CD14-positive monocyte (primary cell): ENCODE measurements at places on chromosomes 6 and 20. TPM values are rescaled to one million over a fixed set of nuclear protein-coding genes. Genes with fewer than 3 reads are reported as not detected.

DNA sequence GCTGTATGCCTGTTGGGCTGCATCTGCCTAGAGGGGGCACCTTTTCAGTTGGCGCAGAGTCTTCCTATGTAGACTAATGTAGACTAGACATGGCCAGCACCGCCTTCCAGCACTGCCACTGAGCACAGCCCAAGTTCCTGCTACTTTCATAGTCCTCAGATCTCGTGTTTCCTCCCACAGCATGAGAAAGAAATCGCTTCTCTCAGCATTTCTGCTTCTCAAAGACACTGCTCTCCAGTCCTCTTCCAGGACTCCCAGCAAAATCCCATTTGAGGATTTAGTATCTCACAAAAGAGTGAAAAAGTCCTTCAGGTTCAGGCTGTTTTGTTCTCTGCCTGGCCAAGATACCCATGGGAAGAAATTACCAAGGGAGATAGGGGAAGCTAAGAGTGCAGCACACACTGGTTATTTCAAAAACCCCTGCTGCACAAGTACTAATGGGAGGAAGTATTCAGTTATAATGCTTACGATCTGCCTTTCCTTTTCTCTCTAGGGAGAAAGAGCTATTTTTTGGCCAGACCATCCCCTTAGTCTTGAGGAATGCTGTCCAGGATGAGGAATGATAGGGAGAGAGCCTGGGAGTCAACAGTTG, 35.7 kb downstream of the OGFRL1 start:
- no peaks in the 10 kb centered on the region for H3K27me3 ChIP-seq
- DNase-seq: no peak

DNA sequence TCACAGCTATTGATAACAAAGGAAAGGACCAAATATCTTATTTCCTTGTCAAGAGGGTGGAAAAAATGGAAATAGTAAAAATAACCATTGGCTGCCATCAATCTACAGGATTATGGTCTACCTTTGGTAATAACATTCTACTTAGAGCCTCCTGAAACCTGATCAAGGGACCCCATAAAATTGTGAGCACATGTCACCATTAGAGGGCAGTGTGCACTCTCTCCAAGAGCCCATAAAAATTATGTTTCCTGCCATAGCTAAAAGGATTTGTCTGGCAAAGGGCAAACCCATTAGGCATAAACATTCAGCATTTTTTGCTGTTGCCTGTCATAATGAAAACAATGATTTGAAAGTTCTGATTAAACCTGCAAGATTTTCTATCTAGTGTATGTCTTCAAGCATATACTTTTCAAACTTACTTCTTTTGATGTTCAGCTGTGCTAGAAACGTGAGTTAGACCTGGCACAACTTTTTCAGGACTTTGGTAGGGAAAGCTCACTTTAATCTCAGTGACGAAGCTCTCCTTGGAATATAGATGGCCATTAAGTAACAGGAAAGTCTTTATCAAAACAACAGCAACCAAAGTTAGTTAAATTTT, 120.7 kb upstream of the ZFP64 start:
- H3K36me3 ChIP-seq: no peaks in the 10 kb centered on the region
- peak; percentile 35 for DNase-seq
- H3K27me3 ChIP-seq: no peaks in the 10 kb centered on the region
- H3K27ac ChIP-seq: no peak overlapping the region
- peaks cover 2% of the 10 kb centered on the region for H3K4me1 ChIP-seq

- H3K27ac ChIP-seq: no peak overlapping the region
- no peak overlapping the region for H3K4me3 ChIP-seq
- peaks cover 7% of the 10 kb centered on the region for H3K4me1 ChIP-seq
- H3K27me3 ChIP-seq: no peaks in the 10 kb centered on the region
Measured at GRCh38 chr6:32922083-32922482, 18.7 kb downstream of the HLA-DMB start.

MANEA gene
- polyA plus RNA-seq: 8.1 TPM

SPDEF gene
- polyA plus RNA-seq: 0.05 TPM in 1 of 2 replicates, not detected in the other

- no peaks in the 10 kb centered on the region for H3K4me1 ChIP-seq
- no peak overlapping the region for H3K4me3 ChIP-seq
- no peaks in the 10 kb centered on the region for H3K27me3 ChIP-seq
- no peaks in the 10 kb centered on the region for H3K36me3 ChIP-seq
- no peak for DNase-seq
Measured at GRCh38 chr6:24148154-24148570, 22.1 kb downstream of the NRSN1 start.

- H3K27ac ChIP-seq: no peak overlapping the region
- no peaks in the 10 kb centered on the region for H3K36me3 ChIP-seq
- H3K4me1 ChIP-seq: no peaks in the 10 kb centered on the region
- no peaks in the 10 kb centered on the region for H3K27me3 ChIP-seq
- H3K4me3 ChIP-seq: no peak overlapping the region
Measured at GRCh38 chr6:56911847-56912246, 43.1 kb upstream of the BEND6 start.

DNA sequence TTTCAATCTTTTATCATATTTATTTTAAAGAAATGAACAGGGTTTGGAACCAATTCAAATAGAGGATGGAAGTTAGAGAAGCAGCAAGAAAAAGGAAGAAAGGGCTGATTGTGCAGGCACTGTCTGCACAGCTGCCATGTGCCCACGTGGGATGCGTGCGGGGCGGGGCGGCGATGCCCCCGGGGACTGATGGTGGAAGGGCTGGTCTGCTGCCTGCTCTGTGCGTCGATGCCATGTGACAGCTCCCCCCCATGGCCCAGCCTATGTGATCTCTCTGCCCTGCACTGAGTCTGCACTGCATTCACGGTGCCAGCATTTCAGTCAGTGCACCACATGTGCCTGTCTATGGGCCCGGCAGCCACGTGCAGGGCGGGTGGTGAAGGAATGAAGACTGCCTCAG, 96.4 kb downstream of the IRF4 start:
- no peaks in the 10 kb centered on the region for H3K4me1 ChIP-seq
- H3K4me3 ChIP-seq: no peak overlapping the region
- no peak for DNase-seq
- no peak overlapping the region for H3K27ac ChIP-seq
- H3K27me3 ChIP-seq: no peaks in the 10 kb centered on the region

DNA sequence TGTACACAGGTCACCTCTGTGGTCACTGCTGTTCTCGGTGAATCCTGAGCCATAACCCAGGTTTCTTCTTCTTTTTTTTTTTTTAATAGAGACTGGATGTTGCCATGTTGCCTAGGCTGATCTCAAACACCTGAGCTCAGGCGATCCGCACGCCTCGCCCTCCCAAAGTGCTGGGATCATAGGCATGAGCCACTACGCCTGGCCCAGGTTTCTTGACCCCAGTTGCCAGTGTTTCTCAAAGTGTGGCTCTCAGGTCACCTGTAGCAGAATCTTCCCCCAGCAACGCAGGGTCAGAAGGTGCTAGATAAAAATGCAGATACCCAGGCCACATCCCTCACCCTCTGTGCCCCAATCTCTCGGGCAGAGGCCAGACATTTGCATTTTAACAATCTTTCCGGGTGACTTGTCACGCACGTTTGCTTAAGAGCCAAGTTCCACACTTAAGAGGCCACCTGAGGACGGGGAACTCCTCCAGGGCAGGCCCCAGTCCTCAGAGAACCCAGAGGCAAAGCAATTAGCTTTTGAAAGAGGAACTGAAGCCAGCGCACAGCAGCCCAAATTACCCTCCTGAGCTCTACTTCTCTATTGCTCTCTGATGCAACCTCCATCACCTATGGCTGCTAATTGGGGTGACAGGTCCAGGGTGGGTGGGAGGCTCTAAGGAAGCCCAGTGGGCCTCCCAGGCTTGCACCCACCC, 81.8 kb downstream of the NFATC2 start:
- no peak overlapping the region for H3K4me3 ChIP-seq
- DNase-seq: peak; percentile 48
- peaks cover 23% of the 10 kb centered on the region for H3K4me1 ChIP-seq

NCOA5 gene
- 4.5 TPM for polyA plus RNA-seq

- H3K4me1 ChIP-seq: no peaks in the 10 kb centered on the region
- H3K27me3 ChIP-seq: no peaks in the 10 kb centered on the region
- no peak overlapping the region for H3K27ac ChIP-seq
- no peak overlapping the region for H3K4me3 ChIP-seq
- DNase-seq: no peak
Measured at GRCh38 chr6:168826726-168827585, 386.0 kb downstream of the SMOC2 start.

DNA sequence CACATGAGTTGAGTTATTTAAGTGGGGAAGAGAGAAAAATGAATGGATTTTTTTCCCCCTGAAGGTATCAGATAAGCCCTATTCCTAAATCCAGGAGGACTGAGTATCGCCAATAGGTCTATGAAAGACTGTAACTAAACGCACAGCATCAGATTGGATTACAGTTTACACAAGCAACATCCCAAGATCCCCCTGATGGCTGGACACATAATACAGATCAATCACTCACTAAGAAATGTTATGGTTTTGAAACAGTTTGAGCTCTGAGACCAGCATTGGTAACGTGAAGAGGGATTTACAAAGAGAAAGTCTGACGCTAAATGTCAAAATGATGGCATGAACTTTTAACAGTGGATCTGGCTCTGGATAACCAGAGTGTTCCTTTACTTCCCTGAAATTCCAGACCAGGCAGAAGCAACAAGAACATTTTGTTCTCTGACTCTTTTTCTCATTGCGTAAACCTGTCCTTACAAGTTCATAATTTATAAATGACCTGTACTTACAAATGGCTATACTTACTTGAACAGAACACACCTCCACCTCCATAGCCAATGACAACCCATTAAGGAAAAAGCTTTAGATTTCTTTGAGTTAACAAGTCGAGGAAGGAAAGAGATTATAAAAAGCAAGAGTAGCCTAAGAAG, 131.8 kb upstream of the BEND3 start:
- H3K27ac ChIP-seq: no peak overlapping the region
- H3K4me3 ChIP-seq: no peak overlapping the region
- no peaks in the 10 kb centered on the region for H3K36me3 ChIP-seq
- no peak for DNase-seq
- no peaks in the 10 kb centered on the region for H3K27me3 ChIP-seq

DNA sequence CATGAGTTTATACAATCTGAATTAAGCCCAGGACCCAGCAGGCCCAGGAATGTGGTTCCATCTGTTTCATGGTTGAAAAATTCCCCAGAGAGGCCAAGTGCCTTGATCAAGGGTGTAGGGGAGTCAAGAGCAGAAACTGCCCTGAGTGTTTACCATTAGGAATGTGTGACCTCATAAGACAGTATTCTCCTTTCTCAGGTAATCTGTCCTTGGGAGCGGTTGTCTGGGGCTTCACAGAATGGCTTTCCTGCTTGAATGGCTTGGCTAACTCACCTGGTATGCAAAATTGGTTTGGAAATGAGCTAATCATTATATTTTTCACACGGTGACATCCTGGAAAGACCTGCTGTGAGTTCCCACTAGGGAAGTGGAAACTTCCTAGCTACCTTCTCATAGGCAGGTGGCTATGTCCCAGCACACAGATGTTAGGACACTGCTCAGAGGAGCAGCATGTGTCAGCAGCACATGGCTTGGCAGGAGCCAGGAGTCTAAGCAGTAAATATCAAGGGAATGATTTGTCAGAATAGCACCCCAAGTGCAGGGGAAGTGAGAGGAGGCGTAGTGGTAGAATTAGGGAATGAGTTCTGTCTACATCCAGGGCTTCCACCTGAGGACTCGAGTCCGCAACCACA, 17.7 kb downstream of the CLIC5 start:
- no peak overlapping the region for H3K4me3 ChIP-seq
- no peaks in the 10 kb centered on the region for H3K27me3 ChIP-seq
- H3K27ac ChIP-seq: no peak overlapping the region
- no peaks in the 10 kb centered on the region for H3K4me1 ChIP-seq

GRCh38 chr6:100105138-100105537, 111.1 kb upstream of the MCHR2 start:
- no peak overlapping the region for H3K27ac ChIP-seq
- DNase-seq: no peak
- no peaks in the 10 kb centered on the region for H3K36me3 ChIP-seq
- no peaks in the 10 kb centered on the region for H3K27me3 ChIP-seq

LY6G5B gene
- not detected for polyA plus RNA-seq

TCF21 gene
- polyA plus RNA-seq: not detected

GRCh38 chr20:56760610-56761009, 131.5 kb downstream of the TFAP2C start:
- no peaks in the 10 kb centered on the region for H3K27me3 ChIP-seq
- no peak for DNase-seq
- H3K4me3 ChIP-seq: no peak overlapping the region
- no peaks in the 10 kb centered on the region for H3K4me1 ChIP-seq

DNA sequence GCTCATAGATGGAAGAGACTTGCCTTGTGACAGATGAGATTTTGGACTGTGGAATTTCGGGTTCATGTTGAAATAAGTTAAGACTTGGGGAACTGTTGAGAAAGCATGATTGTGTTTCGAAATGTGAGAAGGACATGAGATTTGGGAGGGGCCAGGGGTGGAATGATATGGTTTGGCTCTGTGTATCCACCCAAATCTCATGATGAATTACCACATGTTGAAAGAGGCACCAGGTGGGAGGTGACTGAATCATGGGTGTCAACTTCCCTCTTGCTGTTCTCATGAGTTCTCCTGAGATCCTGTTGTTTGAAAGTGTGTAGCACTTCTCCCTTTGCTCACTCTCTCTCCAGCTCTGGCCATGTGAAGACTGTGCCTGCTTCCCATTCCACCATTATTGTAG, 17.9 kb downstream of the AHI1 start:
- DNase-seq: no peak
- no peaks in the 10 kb centered on the region for H3K27me3 ChIP-seq

GRCh38 chr6:158923805-158924498, 76.0 kb downstream of the RSPH3 start:
- H3K4me1 ChIP-seq: no peaks in the 10 kb centered on the region
- no peak overlapping the region for H3K27ac ChIP-seq
- no peaks in the 10 kb centered on the region for H3K27me3 ChIP-seq
- H3K4me3 ChIP-seq: no peak overlapping the region

DNA sequence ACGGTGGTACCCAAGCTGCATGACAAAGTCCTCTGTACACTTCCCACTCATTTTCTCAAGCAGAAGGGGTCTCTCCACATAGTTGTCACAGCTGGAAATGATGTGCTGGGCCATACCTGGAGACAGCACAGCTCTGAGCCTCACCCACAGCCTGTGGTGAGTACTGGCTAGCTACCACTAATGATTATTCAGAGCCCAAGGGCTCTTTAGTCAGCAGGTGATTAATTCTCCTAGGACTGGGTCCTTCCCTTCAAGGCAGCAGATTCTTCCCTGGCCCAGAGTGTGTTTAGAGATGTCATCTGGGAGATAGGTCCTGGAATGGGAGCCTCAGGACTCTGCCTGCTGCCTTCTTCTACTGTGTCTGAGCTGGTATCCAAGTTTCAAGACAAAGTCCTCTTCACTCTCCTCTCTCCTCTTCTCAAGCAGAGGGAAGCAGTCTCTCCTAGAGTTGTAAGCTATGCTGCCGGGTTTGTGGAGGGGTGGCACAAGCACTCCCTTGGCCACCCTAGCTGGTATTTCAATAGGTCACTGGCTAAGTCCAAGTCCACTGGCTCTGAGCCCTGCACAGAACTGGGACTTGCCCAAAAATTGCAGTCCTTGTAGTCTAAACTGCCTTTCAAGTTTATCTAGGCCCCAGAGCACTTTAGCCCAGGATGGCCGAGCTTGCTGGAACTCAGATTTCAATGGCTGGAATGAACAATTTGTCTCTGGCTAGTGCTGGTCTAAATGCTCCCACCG, 49.8 kb upstream of the VGLL2 start:
- no peaks in the 10 kb centered on the region for H3K27me3 ChIP-seq
- no peak overlapping the region for H3K4me3 ChIP-seq
- no peaks in the 10 kb centered on the region for H3K4me1 ChIP-seq
- no peaks in the 10 kb centered on the region for H3K36me3 ChIP-seq
- H3K27ac ChIP-seq: no peak overlapping the region

- no peak for DNase-seq
- no peak overlapping the region for H3K27ac ChIP-seq
- no peaks in the 10 kb centered on the region for H3K27me3 ChIP-seq
- peaks cover 16% of the 10 kb centered on the region for H3K4me1 ChIP-seq
Measured at GRCh38 chr6:148671085-148671484, 75.7 kb upstream of the UST start.

GRCh38 chr6:38187811-38188590, 368.5 kb downstream of the ZFAND3 start:
- no peaks in the 10 kb centered on the region for H3K36me3 ChIP-seq
- no peak overlapping the region for H3K27ac ChIP-seq
- no peak overlapping the region for H3K4me3 ChIP-seq
- H3K27me3 ChIP-seq: no peaks in the 10 kb centered on the region
